ENCODE measurements at places on chromosomes 7 and 10.

DNA sequence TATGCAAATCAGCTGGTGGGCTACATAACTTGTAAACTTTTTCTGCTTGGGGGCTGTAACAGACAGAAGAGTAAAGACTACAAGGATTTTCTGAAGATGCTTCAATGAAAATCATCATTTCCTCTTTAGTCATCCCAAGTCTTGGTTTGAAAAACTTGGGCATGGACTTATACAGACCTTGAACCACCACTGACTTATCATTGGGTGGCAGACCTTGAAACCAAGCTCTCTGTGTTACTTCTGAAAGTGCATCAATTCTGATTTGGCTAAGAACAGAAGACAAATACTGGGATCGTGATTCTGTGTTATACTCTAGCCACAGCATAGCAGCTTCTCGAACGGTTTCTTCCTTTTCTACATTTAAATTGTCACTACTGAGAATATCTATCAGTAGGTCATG lies 21.3 kb downstream of the KBTBD2 start:
- no peak for DNase-seq

- DNase-seq, result no peak
Measured at GRCh38 chr7:56046721-56047445, 4.4 kb downstream of the PSPH start.

GRCh38 chr7:37230221-37230620 lies 218.4 kb downstream of the ELMO1 start:
- peak; percentile 11 for DNase-seq

GRCh38 chr7:1707756-1708595 lies 37.9 kb downstream of the ELFN1 start:
- DNase-seq, result no peak

GRCh38 chr7:134593530-134594392 lies 44.9 kb downstream of the AKR1B15 start:
- DNase-seq, result no peak

- no peak for DNase-seq
Measured at GRCh38 chr10:12445701-12446334, 96.5 kb downstream of the CAMK1D start.

- no peak for DNase-seq
Measured at GRCh38 chr10:21368022-21368582, 157.4 kb downstream of the SKIDA1 start.

GRCh38 chr7:115300231-115300870 lies 378.5 kb downstream of the MDFIC start:
- no peak for DNase-seq

DNA sequence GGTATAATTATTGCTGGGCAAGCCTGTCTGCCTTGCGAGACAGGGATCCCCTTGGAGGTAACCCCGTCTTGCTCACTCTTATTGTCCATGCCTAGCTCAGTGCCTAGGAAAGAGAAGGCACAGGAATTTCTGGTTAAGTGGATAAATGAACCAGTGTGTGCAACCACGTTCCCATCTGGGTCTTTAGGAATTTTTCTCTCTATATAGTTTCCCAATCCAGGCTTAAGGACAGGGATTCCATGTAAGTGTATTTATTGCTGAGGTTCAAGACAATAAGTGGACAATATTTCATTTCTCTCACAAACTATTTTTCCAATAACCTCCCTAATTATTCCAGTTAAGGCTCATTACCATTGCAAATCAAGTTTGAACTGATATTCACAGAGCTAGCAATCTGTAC lies 8.9 kb upstream of the ADAM12 start:
- no peak for DNase-seq

GRCh38 chr10:71006506-71006905 lies 118.1 kb upstream of the PCBD1 start:
- no peak for DNase-seq

DNA sequence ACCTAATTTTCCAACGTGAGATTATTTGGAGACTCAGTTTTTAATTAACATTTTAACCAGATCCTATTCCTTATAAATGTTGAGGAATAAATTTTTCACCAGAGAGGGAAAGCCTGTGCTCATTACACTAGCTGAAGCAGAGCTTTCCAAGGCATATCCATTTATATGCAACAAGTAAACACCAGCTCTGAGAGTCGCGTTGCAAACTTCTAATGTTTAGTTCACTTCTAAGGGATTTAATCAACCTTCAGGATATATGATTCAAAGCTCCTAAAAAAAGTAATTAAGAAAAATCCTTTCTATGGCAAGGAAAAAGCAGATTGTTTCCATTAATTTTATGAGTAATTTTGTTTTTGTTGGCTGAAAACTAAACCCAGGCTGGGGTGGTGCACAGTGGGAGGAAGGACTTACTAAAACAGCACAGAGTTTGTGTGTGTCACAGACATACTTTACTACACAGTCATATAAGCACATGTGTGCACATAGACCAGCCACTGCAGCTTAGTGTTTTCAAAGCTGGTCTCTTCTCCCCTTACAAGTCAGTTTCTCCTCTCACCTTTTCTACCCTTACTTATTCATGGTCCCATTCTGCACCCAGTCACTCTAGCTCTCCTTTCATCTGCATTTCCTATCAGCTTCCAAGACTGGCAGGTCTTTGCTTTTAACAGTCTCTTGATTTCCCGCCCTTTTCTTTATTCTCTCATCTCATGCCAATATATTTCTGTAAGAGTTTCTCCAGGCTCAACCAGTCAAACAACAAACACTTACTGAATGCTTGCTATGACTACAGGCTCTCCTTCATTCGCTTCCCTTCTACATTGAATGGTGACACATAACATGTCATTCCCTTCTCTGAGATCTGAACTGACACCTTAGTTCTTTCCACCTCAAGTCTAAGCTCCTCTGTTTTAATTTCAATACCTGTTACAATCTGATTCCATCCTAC lies 81.1 kb upstream of the FZD1 start:
- no peak for DNase-seq

DNA sequence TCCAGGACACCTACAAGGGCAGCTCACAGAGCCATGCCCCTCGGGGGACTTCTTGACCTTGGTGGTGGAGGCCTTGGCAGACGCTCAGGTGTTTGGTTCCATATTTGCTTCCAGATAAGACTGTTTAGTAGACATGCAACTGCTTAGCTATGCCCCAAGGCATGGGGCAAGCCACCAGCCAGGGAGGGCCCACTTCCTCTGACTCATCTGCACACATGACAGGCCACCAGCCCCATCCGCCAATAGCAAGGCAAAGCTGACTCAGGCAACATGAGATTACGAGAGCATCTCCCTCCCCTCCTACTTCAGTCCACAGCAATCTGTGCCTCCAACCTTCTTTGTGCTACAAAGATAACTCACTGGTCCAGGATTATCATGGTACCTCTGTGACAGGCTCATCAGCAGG lies 54.9 kb downstream of the KCNMA1 start:
- DNase-seq, result no peak

DNA sequence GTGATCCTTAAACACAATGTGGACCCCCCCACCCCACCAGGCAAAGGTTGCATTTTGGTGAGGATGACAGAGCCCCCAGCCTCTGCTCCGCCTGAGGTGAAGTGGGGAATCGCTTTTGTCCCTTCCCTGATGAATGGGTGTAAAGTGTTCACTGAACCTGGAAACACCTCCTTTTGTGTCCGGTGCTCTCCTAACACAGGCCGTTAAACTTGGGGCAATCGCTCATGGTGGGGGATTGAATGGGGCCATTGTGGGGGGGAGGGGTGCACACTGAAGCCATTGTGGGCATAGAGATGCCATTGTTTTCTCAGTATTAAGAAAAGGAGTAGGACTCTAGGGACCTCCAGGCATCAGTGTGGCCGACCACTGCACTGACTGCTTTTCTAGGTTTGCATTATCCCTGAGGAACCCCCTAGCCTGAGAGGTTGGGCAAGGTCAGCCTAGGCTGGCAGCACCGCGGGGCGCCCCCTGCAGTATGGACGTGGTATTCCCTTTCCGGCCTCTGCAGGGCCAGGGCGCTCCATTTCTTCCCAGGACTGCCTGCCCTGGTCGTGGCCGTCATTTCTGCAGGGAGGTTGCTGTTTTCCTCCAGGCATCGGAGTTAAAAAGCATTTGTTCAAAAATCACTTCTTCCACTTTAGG lies 158.3 kb downstream of the TCF7L2 start:
- peak; percentile 26 for DNase-seq

DNA sequence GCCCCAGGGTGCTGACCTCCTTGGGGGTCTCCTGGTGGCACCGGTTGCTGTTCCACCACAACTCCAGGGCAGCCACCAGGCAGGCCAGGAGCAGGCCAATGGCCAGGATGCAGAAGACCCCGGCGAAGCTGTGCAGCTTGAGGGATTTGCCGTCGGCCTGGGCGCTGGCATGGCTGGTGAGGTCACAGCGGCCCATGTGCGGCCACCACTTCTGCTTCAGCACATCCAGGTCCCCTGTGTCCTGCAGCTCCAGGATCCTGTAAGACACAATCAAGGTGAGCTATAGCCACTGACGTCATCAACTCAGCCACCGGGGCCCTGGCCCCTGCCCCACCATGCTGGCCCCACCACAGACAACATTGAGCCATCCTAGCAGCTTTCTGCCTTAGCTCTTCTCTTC lies 753.2 kb downstream of the GRID1 start:
- no peak for DNase-seq

- DNase-seq, result no peak
Measured at GRCh38 chr7:77685233-77685632, 11.0 kb upstream of the RSBN1L start.

DNA sequence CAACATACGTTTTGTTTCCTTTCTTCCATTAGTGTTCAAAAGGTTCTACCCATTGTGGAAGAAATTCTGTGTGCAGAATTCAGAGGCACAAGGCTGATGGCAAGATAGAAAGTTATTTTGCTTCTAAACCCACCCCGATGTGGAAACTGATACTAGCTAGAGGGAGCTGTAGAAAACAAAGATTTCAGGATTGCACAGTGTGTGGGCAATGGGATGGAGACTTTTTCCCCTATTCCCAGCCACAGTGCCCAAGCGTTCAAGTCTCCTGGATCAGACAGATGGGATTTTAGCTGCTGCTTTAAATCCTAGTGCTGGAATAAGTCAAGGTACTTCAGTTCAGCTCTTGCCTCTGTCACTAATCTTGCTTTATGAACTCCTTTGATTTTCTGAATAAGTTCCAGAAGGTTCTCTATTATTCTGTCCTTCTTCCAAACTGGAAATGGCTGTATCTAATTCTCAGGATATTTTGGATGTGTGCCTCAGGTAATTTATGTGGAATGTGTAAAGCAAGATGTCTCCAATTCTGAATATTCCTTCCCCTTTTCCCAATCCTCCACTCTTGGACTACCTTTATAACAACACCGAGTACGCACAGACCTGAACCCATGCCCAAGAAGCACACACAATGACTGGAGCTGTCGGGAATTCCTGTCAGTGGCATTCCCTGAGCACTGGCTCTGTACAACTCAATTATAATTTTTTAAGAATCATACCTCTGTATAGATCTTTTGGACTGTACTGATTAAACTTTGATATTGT lies 473.0 kb downstream of the PLXDC2 start:
- DNase-seq, result no peak

- DNase-seq, result no peak
Measured at GRCh38 chr10:3464760-3465405, 292.3 kb upstream of the PITRM1 start.

DNA sequence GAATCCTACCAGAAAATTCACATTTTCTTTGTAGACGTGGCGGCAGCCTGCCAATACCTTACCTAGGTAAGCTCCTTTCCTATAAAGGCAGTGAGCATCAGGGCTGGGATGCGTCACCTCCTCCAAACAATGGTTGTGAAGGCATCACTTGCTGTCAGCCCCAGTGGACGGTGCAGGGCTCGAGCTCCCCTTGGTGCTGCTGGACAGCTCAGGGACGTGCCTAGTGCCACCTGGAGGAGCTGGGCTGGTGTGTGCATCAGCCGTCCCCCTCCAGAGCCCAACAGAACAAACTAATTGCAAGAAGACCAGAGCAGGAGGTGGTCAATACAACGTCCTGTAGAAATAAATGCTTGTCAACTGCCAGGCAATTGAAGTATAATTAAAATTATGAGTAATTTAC lies 517.5 kb upstream of the FOXK1 start:
- DNase-seq, result no peak

DNA sequence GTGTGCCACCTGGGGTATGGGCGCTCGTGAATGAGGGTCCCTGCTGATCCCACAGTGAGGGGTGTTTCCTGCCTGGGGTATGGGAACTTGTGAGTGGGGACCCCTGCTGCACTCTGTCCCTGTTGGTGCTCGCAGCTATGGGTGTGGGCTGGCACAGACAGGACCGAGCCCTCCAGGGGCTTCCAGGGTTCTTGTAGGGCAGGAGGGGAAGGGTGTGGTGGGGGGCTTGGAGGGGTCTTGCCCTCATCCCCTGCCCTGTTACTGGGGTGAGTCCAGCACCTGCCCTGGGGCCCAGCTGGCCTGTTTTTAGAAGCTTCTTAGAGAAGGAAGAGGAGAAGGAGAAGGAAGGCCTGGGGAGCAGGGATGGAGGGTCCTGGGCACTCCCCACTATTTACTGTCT lies 377.0 kb upstream of the NUPR2 start:
- DNase-seq, result no peak

GRCh38 chr10:9222917-9223316 lies 1168.4 kb downstream of the GATA3 start:
- DNase-seq, result no peak

GRCh38 chr10:33569702-33570101 lies 235.2 kb upstream of the NRP1 start:
- no peak for DNase-seq

GRCh38 chr7:83486536-83486935 lies 162.4 kb downstream of the SEMA3E start:
- no peak for DNase-seq

- no peak for DNase-seq
Measured at GRCh38 chr7:26535483-26536007, 243.9 kb downstream of the SNX10 start.

GRCh38 chr10:116978901-116979300 lies 26.1 kb downstream of the SHTN1 start:
- DNase-seq, result no peak

Data from activated naive CD4-positive, alpha-beta T cell treated with Interleukin-2 at 50 U/mL for 16 hours (primary cell).